ENCODE measurements at places on chromosomes 13 and 19.

DNA sequence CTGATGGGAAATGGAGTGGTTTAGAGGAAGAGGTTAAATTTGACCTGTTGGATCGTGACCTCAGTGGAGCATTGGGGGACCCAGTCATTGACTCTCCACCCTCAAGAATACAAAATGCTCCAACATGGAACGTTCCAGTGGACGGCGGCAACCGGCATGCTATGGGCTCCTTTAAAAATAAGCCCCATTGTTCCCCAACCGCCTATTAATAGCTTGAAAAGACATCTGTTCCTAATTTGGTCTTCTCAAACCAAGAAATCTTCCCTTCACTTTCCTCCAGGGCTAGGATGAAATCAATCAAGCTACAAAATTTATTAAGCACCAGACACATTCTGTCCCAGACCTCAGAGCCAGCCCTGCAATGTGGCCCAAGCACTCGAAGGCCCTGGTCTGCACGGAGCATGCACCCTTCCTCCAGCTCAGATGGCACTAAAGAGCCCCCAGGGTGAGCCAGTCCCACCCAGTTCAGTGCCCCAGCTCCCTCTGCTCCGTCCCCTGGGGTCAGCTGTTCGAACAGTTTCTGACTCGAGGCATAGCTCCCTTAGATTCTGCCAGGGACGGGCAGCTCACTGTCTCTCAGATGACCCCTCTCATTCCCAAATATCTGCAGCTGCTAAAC lies 22.5 kb upstream of the VSTM2B start:
- no peak for DNase-seq

DNA sequence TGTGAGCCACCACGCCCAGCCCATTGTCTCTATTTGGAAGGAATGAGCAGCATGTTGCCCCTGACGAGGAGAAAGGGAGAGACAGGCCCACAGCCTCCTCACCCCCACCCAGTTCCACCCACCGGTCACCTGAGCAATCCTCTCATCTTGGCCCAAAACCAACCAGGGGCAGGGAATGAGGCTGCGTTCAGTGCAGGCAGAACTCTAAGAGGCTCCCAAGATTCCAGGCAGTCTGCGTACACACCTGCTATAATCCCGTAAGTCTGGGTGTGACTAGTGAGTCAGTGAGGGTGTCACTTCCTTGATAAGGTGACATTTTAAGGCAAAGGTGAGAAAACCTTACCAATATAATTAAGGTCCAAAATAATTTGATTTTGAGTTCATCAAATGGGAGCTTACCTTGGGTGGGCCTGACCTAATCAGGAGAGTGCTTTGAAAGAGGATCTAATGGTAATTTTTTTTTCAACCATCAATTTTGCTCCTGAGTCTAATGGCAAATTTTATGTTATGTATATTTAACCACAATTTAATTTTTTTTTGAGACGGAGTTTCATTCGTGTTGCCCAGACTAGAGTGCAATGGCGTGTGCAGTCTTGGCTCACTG lies 26.9 kb upstream of the KLF2 start:
- DNase-seq, result no peak

DNA sequence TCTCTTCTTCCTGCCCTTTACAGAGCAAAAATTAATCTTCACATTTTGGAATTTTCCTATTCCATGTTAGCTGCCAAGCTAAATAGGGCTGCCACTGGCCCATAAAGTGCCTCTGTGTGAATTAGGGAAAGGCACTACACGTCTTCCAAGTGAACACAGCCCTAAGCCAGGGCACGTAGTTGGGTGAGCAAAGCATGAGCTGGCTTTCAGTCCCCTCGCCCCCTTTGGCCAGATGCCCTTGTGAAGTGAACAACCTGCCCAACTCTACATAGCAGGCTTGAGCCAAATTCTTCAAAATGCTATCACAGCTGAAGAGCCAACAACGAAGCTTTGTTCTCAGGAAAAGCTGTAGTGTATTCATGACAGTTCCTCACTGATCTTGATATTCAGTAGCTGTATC lies 213.1 kb downstream of the OXGR1 start:
- no peak for DNase-seq

DNA sequence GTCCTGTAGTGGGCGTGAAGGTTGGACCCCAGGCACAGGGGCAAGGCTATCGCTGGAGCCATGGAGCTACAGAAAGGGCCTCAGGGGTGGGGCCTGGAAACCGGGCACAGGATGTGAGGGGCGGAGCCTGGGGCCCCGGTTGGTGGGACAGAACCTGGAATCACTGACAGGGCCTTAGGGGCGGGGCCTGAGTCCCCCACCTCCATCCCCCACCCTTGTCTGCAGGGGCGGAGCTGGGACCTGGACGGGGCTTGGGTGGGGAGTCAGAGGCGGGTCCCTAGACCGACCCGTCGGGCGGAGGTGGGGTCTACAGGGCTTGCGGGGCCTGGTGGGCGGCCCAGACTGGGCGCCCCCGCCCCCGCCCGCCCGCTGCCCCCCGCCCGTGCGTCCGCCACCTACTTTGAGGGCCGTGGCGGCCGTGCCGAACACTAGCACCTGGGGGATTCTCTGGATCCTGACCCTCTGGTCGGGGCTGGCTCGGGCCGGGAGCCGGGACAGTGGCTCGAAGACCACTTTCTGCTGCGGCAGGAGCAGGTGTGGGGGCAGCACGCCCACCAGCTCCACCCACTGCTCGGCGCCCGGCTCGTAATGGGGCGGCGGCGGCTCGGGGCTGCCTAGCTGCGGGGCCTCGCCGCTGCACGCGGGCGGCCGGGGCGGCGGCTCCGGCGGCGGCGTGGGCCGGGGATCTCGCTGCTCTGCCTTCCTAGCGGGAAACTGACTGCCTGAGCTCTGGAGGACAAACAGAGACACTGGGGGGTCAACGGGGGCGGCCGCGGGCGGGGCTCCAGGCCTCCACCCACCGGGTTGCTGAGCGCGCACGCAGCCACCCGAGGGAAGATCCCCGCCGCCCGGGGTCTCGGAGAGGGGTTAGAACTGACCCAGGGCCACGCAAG lies 26.3 kb downstream of the DCAF15 start:
- no peak for DNase-seq

GRCh38 chr19:48445606-48446481 lies at the start of gene GRWD1:
Gene GRWD1 (plus strand): TSS chr19:48445983. CDS start chr19:48446006, 23 bp downstream.
- peak; percentile 93 for DNase-seq

- no peak for DNase-seq
Observed at GRCh38 chr13:101919541-101920181, 467.2 kb downstream of the ITGBL1 start.

DNA sequence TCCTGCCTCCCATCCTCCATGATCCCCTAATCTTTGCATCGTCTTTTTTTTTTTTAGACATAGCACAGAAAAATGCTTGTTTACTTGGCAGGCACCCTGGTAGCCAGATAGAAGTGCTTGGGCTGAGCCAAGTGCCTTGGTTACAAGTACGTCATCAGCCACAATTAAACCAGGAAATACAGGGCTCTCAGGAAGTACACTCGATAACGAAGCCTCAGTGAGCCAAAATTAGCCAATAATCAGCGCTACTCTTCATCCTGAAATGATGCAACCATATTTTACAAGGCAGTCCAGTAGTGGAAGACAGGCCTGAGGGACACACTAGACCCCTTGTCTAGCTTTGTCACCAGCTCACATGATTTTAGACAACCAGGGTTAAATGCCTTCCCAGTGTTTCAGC lies 194.0 kb upstream of the NBEA start:
- no peak for DNase-seq

- DNase-seq, result no peak
Observed at GRCh38 chr13:25166306-25166705, 5.8 kb downstream of the AMER2 start.

DNA sequence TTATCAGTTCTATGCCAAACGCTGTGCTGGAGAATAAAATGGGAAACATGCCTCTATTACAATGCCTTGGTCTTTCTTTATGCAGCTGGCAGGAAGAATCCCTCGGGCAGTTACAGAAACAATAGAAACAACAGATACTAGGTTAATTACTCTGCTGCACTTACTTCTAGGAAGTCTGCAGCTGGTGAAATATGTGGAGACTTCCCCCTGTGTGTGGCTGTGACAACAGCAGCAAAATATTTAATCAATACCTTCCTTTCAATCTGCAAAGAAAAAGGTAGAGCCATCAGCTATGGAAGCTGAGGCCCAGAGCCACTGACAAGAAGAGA lies 9.9 kb downstream of the STOML3 start:
- no peak for DNase-seq

- DNase-seq, result no peak
Observed at GRCh38 chr13:66415444-66415843, 814.7 kb downstream of the PCDH9 start.

GRCh38 chr13:101149735-101150384 lies 266.4 kb downstream of the NALCN start:
- DNase-seq, result no peak

GRCh38 chr13:47226516-47226915 lies 329.7 kb upstream of the HTR2A start:
- DNase-seq, result no peak

DNA sequence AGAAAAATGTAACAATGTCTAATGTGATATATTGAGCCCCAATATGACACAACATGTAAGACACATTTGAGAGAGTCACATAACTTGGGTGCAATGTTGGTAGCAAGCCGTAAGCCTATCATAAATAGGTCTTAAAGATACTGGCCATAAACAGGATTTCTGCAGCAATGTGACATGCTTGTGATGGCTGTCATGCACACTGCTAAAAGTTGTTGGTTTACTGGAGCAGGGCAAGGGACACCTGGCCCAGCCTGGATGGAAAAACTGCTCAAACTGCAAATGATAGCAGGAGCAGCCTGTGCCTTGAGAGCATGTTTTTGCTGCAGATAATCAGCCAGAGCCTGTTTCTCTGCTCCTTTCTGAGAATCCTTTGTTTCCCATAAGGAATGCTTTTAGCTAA lies 136.7 kb upstream of the ZNF91 start:
- DNase-seq, result no peak

DNA sequence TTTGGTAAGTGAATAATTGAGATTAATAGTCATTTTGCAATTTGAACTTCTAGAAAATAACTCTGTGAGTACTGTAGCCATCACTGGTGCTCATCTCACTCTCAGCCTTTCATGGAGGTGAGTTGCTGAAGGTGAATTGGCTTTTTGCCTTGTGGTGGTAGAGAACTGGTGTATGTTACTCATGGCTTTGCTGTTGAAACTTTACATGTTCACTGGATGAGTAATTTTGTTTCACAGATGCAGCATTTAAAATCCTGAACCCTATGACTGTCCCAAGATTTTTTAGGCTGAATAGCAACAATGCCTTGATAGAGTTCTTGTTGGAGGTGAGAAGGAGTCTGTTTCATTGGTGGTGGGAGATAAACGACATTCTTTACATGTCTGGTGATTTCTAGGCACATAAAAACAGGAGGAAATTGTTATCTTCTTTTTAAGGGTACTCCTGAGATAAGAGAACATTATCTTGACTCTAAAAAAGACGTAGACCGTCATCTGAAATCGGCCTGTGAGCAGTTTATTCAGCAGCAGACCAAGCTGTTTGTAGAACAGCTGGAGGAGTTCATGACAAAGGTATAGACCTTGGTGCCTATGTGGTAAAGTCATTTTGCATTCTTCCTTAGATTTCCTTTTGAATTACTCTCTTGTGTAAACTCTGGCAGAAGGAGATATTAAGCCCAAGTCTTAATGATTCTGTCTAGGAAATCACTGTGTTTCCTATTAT lies 53.9 kb downstream of the COG3 start:
- DNase-seq, result no peak

DNA sequence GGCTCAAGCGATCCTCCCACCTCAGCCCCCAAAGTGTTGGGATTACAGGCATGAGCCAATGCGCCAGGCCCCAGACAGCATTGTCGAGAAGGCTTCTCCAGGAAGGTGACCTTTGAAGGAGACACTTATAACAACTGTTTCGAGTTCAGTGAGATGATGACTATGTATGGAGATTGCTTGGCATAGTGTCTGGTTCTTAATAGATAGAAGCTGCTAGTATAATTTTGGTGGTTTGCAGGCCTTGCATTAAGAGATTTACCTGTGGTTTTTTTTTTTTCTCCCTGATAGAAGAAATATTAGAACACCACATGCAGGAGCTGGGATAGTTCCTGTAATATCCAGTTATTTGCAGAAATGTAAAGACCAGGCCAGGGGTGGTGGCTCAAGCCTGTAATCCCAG lies 3.7 kb downstream of the MARCHF2 start:
- no peak for DNase-seq
